Naive thymus-derived CD8-positive, alpha-beta T cell (primary cell): ENCODE measurements at places on chromosomes 4 and X. TPM values are rescaled to one million over a fixed set of nuclear protein-coding genes. Genes with fewer than 3 reads are reported as not detected.

GRCh38 chr4:52837716-52838558, 24.2 kb upstream of the RASL11B start:
- no peak for DNase-seq
- no peaks in the 10 kb centered on the region for H3K4me1 ChIP-seq
- no peak overlapping the region for H3K4me3 ChIP-seq

- no peak overlapping the region for H3K27ac ChIP-seq
- DNase-seq = no peak
- H3K4me1 ChIP-seq = no peaks in the 10 kb centered on the region
- H3K36me3 ChIP-seq = no peaks in the 10 kb centered on the region
- no peaks in the 10 kb centered on the region for H3K27me3 ChIP-seq
Observed at GRCh38 chr4:31045151-31045550, 325.0 kb downstream of the PCDH7 start.

- no peak for DNase-seq
- H3K4me1 ChIP-seq = no peaks in the 10 kb centered on the region
- H3K36me3 ChIP-seq = no peaks in the 10 kb centered on the region
- H3K4me3 ChIP-seq = no peak overlapping the region
- no peak overlapping the region for H3K27ac ChIP-seq
- H3K27me3 ChIP-seq = peaks cover 2% of the 10 kb centered on the region
Observed at GRCh38 chr4:128528793-128529553, 241.4 kb upstream of the PGRMC2 start.

GRCh38 chrX:69293776-69294601, 128.7 kb upstream of the PJA1 start:
- H3K27ac ChIP-seq = no peak overlapping the region
- H3K4me1 ChIP-seq = no peaks in the 10 kb centered on the region
- DNase-seq = no peak

- H3K27me3 ChIP-seq = no peaks in the 10 kb centered on the region
- H3K27ac ChIP-seq = no peak overlapping the region
- no peak for DNase-seq
- no peak overlapping the region for H3K4me3 ChIP-seq
- H3K36me3 ChIP-seq = peaks cover 11% of the 10 kb centered on the region
Observed at GRCh38 chr4:138535316-138535715, 293.2 kb upstream of the SLC7A11 start.

GRCh38 chrX:2426289-2426882, 74.4 kb downstream of the DHRSX start:
- DNase-seq = no peak
- peaks cover 66% of the 10 kb centered on the region for H3K36me3 ChIP-seq
- no peaks in the 10 kb centered on the region for H3K27me3 ChIP-seq
- H3K27ac ChIP-seq = no peak overlapping the region
- peaks cover 3% of the 10 kb centered on the region for H3K4me1 ChIP-seq

DNA sequence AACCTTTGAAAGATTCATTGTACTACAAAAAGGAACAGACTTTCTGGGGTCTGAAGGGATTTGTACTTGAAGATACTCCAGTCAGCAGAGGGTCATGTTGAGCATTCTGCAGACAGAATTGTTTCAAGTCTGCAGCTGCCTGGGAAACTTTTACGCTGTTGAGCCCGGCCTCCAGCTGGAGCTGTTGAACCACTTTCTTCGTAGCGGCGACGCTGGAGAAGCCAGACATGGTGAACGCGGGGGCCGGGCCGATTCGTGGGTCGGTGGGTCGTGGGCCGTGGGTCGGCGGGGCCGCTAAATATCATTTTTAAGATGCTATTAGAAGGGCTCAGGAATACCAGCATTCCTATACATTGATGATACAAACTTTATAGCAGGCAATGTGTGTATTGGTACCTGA, 12.0 kb upstream of the RTL9 start:
- H3K27me3 ChIP-seq = no peaks in the 10 kb centered on the region
- no peaks in the 10 kb centered on the region for H3K36me3 ChIP-seq
- DNase-seq = no peak
- no peak overlapping the region for H3K4me3 ChIP-seq
- no peaks in the 10 kb centered on the region for H3K4me1 ChIP-seq

- H3K4me1 ChIP-seq = no peaks in the 10 kb centered on the region
- DNase-seq = no peak
- H3K27ac ChIP-seq = no peak overlapping the region
- no peaks in the 10 kb centered on the region for H3K27me3 ChIP-seq
- H3K4me3 ChIP-seq = no peak overlapping the region
- no peaks in the 10 kb centered on the region for H3K36me3 ChIP-seq
Observed at GRCh38 chrX:48165241-48165640, 31.4 kb downstream of the SSX5 start.

DNA sequence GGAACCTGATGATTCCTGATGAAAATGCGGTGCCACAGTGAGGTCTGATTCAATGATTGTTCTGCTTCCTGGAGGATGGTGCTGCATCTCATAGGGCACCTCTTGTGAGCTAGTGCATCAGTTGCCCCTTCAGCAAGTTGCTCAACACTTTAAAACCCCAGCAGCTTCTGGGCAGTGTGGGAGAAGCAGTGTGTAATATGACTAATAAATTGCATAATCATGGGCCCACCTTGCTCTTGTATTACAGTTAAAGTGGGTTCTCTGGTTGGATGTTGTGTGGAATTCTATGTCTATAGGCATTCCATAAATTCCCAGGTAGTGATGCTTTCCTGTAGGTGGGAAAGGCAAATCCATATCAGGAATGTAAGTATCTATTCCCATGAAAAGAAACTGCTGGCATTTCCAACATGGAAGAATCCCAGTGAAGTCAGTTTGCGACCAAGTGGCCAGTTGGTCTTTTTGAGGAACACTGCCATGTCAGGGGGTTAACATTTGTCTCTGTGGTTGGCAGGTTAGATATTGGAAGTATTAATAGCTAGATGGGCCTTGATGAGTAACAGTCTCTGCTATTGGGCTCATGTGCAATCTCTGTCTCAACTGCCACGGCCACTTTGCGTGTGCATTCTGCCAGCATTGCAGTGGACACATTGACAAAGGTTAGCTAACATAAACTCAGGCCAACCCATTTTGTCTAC, 121.1 kb upstream of the OTUD4 start:
- no peak overlapping the region for H3K4me3 ChIP-seq
- H3K27ac ChIP-seq = no peak overlapping the region
- H3K27me3 ChIP-seq = no peaks in the 10 kb centered on the region
- no peak for DNase-seq
- H3K4me1 ChIP-seq = peaks cover 17% of the 10 kb centered on the region
- no peaks in the 10 kb centered on the region for H3K36me3 ChIP-seq

The NWD2 gene
- not detected for total RNA-seq

- H3K36me3 ChIP-seq = no peaks in the 10 kb centered on the region
- no peaks in the 10 kb centered on the region for H3K27me3 ChIP-seq
- no peak overlapping the region for H3K27ac ChIP-seq
- no peak for DNase-seq
Observed at GRCh38 chr4:181004056-181004455, 1239.1 kb upstream of the TENM3 start.

- H3K36me3 ChIP-seq = no peaks in the 10 kb centered on the region
- peaks cover 23% of the 10 kb centered on the region for H3K4me1 ChIP-seq
Observed at GRCh38 chrX:108018656-108019381, 26.0 kb upstream of the VSIG1 start.

GRCh38 chr4:124025428-124025827, 628.8 kb downstream of the SPRY1 start:
- no peak overlapping the region for H3K4me3 ChIP-seq
- no peaks in the 10 kb centered on the region for H3K4me1 ChIP-seq
- DNase-seq = no peak
- no peak overlapping the region for H3K27ac ChIP-seq
- no peaks in the 10 kb centered on the region for H3K36me3 ChIP-seq

DNA sequence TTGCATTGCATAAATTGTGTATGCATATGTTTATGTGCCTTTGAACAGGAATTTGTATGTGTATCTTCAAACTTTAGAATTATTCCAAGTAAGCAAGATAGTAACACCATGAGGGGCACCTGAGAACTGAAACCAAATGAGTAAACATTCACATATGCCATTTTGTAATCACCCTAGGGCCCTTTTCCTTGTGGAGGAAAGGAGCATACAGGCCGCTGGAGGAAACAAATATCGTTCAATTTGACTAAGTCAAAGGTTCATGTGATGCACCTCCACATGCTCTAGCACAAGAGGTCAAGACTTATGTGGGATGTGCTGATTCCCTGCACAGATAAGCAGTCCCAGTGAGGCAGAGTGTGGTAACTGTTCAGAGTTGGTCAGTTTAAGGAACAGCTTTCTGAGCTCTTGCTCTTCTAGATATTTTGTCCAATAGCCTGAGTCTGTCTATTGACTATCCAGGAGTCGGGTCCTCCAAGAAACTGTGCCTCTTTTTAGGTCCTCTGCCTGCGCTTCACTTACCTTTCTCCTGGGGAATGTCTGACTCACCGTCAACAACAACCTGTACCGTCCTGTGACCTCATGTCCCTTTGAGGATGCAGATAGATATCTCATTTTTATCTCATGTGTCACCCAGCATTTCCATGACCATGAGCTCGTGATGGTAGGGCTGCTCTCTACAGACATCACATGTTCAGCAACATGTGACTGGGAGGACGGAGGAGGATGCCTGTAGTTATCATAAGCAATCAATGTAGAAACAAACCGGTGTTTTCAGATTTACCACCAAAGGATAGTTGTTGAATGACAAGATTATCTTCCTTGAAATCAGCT, 196.9 kb downstream of the NWD2 start:
- H3K4me3 ChIP-seq = no peak overlapping the region
- H3K27me3 ChIP-seq = peaks cover 17% of the 10 kb centered on the region
- H3K36me3 ChIP-seq = no peaks in the 10 kb centered on the region
- H3K27ac ChIP-seq = no peak overlapping the region
